NK-92 treated with Interleukin-12 subunit alpha and Interleukin-12 subunit beta, amount 100 ng/mL, for 24 hours (cell line): ENCODE measurements at places on chromosomes 2 and 18.

DNA sequence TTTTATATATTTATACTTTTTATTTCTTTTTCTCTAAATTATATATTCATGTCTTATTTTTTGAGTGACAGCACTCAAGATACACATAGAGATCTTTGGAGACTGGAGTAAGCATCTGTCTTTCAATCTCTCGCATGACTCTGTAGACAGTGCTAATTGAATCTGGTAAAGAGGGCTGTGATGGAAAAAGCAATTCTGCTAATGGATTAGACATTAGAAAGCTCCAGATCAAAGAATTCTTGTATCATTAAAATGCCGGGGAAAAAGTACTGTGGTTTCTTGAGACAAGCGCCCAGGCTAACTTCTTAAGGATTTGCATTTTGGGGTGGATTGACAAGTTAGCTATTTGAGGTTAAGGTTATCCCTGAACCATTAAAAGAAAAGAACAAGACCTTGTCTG, 383.1 kb upstream of the TNP1 start:
- DNase-seq, result no peak

DNA sequence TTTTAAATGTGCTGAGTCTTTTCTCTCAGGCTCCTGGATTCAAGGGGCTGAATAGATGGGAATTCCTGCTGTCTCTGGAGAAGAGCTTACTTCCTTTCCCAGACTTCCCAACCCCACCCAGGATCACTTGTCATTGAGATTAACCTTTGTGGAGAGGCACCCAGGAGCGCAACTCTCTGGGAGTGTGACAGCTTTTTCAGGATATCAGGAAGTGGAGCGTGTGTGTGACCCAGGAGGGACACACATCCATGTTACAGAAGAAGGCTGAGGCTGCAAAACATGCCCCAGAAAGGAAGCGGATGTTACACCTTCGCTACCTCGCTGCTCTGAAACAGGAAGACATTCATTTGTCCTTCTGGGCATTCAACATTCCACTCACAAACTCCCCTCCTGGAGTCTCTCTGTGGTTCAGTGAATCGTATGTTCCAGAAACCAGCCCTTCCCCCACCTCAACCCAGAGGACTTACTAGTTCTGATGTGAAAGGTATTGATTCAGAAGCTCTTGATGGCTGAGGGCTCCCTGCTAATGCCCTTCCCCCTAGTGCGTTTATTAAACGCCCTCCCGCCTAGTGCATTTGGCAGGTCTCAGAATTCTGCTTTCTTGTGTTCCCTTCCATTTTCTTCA, 523.9 kb downstream of the TNS1 start:
- DNase-seq, result no peak

DNA sequence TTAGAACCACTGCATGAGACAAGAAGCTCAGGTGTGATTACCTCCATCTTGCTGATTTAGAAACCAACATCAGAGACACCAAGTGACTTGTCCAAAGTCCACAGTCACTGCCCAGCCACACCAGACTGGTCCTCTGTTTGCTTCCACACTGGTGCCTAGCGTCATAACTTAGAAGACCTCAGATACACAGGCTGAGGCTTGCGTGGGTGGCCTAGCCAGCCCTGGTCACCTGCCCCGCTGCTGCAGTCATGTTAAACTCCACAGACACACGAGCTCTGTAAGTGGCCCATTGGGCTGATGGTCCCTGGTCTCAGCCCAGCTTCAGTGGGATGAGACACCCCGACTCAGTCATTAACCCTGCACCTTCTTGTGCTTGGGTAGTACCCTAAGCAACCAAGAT, 47.1 kb downstream of the CNGA3 start:
- no peak for DNase-seq

- DNase-seq, result no peak
Observed at GRCh38 chr2:218400167-218400929, 680 bp downstream of the CTDSP1 start.

- no peak for DNase-seq
Observed at GRCh38 chr2:20471902-20472559, 25.2 kb downstream of the RHOB start.

DNA sequence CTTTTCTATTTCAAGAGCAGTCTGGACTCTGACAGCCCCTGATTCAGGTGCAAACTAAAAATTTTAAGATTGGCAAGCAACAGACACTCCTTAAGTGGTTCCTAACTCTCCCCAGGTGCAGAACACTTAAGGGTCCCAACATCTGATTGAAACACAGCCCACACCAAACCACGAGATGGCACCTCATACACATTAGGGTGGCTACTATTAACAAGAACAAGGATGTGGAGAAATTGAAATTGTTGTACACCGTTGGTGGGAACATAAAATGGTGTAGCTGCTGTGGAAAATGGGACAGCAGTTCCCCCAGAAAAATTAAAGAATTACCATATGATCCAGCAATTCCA, 82.3 kb downstream of the POLR1A start:
- no peak for DNase-seq

DNA sequence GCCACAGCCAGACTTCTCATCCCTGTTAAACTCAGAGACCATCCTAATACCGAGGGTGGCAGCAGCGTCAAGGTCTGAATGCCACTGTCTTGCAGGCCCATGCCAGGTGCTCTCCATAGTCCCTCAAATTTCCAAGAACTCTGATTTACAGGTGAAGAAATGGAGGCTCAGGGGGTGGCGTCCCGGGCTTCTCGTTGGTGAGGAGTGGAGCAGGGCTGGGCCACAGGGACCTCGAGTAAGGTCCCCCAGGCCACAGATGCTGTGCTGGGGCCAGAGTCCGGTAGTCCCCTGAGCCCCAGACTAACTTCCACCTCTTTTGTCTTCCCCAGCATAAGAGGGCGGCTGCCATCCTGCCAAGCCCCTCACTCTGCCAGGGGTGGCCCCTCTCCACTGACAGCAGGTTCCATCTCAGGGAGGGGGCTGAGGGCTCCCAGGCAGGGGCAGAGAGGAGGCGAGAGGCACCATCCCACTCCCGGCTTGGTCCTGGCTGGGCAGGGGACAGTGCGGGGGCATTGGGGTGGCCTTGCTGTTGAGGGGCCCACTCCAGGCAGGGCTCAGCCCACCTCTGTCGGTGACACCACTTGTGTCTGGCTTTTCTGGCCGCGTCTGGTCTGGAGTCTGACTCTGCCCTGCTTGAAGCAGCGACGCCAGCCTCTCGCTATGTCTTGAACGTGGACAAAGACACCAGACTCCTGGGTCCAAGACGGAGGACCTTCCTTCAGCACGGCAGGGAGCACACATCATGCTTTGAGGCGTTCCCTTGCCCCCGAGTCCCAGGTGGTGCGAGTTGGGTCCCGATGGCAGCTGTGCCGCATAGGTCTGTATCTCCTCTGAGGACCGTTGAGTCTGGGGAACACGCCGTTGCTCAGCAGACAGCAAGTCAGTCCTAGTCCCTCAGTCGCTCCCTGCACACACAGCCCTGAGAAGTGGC, 15.9 kb upstream of the KLHL30 start:
- no peak for DNase-seq

- DNase-seq, result no peak
Observed at GRCh38 chr18:30088238-30089015, 954.1 kb downstream of the DSC3 start.

- DNase-seq, result no peak
Observed at GRCh38 chr2:44110444-44110843, 58.2 kb upstream of the PPM1B start.

GRCh38 chr18:28048612-28049011, 128.3 kb downstream of the CDH2 start:
- no peak for DNase-seq

DNA sequence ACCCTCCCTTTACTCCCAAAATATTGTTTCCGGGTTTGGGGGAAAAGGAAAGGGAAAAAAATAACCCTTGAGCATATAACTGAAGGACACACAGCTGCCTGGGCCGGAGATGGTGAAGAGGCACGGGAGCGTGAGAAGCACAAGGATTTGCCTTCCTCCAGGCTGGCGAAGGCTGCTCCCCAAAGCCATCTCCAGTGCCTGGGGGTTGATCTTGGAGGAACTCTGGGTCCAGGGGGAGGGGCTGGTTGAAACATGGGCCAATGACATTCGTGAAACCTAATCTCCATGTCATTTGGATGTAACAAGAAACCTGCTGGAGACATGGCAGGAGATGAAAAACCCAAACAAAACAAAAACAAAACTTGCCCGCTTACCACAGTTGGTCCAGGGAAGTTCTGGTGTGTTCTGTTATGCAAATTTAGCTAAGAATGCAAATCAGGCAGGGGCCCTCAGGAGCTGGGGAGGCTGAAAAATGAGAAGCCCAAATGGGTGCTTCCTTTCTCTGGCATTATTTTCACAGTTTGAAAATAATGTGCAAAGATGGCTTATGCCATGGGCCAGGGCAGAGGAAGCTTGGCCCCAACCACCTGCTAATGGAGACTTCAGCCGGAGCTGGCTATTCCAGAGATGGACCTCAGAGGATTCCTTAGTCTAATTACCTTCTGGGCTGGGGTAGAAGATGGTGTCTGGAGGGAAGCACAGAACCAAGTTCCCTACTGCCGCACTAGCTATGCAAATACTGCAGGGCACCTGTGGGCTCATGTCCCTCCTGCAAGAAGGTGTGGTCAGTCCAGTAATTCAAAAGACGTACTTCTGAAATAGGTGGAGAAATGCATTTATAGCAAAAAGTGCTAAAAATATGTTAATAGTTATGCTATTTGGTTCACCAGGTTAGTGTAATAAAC, 180.9 kb downstream of the BCL2 start:
- DNase-seq, result no peak

- no peak for DNase-seq
Observed at GRCh38 chr2:238168196-238169047, 9.7 kb downstream of the ERFE start.

DNA sequence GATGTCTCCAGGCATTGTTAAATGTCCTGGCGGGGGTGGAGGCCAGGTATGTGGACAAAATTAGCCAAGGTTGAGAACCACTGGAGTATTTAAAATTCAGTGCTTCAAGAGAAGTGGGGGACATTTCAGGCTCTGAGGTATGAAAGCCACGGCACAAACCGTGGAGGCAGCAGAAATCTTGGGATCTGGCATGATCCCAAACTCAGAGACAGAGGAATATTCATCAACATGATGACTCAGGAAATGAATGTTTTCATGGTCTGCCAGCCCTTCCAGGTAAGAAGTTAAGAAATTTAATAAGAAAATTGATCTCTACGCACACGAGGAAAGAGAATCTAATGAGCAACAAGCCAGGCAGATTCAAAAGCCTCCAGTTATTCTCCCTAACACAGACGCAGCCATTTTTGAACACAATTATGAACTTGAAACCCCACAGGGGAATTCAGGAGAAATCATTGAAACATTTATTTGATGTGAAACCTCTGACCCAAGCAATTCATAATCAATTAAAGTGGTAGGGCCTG, 11.3 kb upstream of the GRP start:
- no peak for DNase-seq

DNA sequence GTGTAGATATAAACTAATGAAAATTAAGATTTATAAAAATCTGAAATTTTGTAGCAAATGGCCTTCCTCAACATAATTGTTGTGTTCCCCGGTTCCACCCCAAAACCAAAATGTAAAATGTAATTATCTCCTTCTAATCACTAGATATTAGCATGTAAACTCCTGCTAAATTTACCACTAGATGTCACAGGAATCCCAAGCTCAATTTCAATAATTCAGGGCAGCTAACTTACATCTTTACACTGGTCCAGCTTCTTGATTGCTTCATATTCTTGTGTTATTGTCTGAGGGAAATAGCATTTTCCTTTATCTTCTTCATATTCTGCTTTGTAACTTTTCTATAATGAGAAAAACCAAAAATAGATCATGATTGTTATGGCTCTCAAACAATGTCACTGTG, 42.6 kb downstream of the NEB start:
- DNase-seq, result no peak

DNA sequence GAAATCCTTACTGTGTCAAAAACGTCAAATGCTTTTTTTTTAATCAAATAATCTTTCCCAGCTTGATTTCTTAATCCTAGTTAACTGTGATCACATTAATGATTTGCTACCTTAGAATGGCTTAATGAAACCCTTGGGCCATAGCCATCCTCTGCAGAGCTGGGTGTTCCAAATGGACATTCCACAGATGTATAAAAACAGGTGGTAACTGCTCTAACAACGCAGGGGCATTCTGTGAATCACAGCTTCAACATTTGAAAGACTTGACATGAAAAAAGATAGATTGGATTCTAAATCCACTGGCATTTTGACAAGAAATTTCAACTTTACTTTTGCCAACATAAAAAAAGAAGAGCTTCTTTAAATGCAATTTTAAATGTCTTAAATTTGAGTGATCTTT, 69.8 kb upstream of the RASGRP3 start:
- DNase-seq, result no peak

DNA sequence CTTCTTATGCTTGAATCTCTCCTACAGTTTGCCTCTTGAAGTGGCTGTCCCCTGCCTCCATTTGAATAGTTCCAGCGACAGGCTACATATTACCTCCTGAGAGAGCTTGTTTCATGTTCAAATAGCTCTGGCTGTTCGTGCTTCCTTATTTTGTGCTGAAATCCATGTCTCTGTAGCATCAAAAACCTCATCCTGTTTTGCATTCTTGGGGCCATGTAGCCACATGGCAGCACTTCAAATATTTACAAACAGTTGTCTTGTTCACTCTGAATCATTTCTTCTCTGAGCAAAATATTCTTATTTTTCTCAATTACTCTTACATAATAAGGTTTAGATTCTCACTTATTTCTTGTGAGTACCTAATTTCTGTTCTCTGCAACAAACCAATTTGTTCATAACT, 1243.1 kb upstream of the NXPH2 start:
- DNase-seq, result no peak

DNA sequence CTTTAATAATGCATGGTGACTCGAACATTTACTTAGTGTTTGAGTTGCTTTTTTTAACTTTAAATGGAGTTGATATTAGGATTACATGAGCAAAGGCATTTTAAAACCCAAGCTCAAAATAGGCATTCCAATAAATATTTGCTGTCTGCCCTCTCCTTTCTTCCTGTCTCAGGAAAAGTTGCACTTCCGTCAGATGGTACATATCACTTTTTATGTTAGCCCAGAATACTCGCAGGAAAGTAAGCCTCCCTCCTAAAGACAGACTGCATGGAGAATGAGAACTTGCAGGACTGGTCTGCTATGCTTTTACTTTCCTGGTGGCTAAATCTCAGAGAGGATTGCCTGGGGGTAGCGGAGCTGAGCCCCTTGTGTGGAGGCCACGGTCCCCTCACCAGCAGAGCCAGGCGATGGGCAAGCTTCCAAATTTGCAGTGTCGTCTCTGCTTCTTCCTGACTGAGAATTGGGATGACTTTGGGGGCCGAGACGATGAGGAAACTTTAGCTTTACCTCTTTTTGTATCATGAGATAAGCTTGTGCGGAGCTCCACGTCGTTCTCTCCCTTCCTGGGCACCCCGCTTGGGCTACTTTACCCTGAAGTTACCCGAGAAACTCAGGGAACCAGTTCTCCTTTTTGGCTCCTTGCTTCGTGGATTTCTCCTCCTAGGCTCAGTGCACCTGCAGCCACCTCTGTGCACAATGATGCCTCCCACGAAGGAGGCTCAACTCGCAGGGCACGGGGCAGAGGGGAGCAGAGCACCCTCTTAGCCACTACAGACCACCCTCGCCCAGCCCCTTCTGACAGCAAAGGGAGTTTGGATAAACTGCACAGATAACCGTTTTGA, 223.3 kb downstream of the SH3RF3 start:
- DNase-seq, result no peak
